ENCODE measurements at places on chromosomes 12 and 14. TPM values are rescaled to one million over a fixed set of nuclear protein-coding genes. Genes with fewer than 3 reads are reported as not detected.

DNA sequence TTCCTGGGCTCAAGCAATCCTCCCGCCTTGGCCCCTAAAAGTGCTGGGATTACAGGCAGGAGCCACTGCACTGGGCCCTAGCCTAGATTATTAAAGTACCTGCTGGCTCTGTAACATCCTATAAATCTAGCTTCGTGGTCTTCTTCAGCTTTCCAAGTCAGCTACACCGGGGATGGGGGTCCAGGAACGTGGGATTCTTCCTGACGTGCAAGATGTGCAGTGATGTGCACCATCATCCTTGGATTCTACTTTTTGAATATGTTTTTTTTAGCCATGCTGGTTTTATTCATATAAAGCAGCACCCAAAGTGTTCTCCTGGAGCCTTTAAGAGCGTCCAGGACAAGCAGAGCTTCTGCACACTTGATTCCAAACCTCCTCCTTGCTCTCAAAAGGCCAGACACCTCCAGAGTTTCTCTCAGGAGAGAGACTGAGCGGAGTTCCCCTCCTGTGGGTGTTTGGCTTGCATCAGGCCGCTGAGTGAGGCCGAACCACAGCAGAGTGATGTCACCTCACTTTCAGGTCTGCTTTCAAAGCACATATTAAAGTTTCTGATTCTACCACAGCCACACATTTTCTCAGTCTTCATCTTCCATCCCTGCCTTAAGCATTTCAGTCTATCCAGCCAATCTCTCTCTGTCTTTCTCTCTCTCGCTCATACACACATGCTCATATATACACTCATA lies 33.4 kb downstream of the VCPKMT start:
- no peak for DNase-seq

DNA sequence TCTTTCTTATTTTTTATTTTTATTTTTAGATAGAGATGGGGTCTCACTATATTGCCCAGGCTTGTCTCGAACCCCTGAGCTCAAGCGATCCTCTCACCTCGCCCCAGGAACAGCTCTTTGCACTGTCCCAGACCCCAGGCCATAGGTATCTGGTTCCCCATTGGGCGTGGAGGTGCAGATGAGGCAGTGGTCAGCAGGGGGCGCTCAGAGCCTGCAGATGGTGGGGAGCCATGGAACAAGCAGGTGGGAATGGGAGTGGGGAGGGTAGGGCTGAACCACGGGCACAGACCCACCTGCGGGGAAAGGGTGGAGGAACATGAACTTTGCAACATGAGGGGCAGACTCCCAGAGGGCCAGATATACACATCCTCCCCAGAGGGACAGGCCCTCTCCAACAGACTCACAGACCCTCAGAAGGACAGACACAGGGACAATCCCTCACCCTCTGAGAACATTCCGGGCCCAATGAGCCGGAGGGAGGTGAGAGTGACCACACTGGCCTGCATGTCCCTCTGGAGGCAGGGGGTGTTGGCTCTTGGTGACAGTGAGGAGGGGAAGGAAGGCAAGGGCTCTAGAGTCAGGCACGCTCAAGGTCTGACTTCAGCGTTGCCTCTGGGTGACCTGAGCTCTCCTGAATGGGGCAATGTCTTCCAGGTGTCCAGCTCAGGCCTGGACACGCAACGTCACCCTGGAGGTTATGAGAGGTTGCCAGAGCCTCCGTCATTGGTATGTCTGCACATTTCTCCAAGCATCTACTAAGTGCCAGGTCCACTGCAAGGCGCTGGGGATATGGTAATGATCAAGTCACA lies 34.9 kb downstream of the KRT80 start:
- peak; percentile 77 for DNase-seq

DNA sequence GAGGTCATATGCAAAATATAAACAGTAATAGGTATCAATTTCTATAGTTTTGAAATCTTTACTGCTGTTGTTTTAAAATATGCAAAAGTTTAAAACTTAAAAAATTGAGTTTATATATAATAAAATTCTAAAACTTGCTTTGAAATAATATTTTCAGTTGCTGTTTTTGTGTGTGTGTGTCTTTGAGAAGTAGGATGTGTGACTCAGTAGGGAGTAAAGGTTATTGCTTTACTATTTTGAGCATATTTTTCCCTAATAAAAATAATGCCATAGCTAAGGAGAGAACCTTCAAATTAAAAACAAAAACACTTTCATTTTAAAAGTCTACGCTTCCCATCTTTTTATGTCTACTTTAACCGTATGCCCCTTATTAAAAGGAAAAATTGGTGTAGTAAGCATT lies 238.1 kb downstream of the FBXL14 start:
- no peak for DNase-seq

RABGGTA gene
- total RNA-seq: 23.9 TPM

ENO2 gene
- 16.5 TPM for total RNA-seq

GRCh38 chr14:89466944-89467343 lies 49.9 kb upstream of the FOXN3 start:
- no peak for DNase-seq

DHRS1 gene
- total RNA-seq: 0.82 TPM

ZNF84 gene
- total RNA-seq: 27.2 TPM

SLC10A1 gene
- total RNA-seq: not detected

RTL1 gene
- total RNA-seq: not detected

C12orf54 gene
- not detected for total RNA-seq

- DNase-seq: no peak
Measured at GRCh38 chr12:80241576-80242273, 142.4 kb downstream of the OTOGL start.

GRCh38 chr12:89353823-89354611 lies 1.7 kb upstream of the DUSP6 start:
- peak; percentile 62 for DNase-seq

DNA sequence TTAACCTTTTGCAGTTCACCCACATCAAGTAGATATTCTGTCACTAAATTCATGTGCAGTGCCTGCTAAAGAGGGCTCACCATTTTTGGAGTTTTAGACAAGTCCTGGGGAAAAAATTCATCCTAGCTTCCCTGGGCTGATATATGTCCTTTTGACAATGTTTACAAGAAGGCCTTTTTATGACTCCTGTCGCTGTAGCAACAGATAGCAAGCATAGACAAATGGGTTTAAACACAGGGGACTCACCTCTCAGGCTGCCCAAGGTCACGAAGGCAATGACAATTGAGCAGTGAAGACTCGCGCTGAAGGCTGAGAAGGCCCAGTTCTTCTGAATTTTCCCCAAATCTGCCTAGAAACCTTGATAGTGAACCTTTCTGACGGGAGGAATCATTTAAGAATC lies 150.7 kb upstream of the CPM start:
- no peak for DNase-seq

GRCh38 chr12:113347-113746 lies 46.8 kb downstream of the IQSEC3 start:
- DNase-seq: no peak

- no peak for DNase-seq
Measured at GRCh38 chr12:41652981-41653380, 464.9 kb downstream of the PDZRN4 start.

DNA sequence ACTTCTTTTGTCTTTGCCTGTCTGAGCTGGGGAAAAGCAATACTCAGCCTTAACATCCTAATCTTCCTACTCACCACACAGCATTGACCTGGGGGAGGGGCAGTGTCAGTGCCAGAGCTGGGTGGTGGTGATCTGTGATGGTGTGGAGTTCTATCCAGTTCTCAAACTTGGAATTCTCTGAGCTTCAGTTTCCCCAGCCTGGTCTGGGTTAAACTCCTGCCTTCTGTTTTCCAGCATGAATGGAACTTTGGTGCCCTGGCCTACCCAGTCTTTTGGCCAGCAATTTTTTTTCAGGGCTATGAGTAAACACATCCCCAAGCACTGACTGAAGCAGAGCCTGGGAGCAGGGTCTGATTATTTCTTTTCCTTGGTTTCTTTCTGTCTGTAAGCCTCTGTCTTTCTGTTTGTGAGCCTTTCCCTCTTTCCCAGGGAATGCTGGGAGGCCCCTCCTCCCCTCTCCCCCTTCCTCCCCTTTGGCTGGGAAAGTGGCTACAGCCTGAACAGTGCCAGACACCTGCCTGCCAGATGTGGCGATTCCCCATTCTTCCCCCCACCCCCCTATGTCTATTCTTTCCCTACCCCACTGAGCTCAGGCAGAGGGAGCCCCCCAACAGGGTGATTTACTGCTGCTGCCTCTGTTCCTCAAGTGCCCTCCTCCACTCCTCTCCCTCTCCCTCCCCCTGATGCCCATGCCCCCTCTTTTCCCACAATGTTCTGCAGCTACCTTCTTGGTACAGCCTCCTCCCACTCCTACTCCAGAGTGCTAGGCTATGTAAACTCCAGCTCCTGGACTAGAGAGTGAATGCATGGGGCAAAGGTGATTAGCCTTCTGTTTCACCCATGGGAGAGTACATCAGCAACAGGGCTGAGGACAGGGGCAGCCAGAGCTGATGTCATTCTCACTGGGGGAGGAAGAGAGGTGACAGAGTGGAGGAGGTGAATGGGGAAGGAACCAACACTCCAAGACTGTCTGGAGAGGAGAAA lies 11.1 kb downstream of the GPR84 start:
- no peak for DNase-seq

DNA sequence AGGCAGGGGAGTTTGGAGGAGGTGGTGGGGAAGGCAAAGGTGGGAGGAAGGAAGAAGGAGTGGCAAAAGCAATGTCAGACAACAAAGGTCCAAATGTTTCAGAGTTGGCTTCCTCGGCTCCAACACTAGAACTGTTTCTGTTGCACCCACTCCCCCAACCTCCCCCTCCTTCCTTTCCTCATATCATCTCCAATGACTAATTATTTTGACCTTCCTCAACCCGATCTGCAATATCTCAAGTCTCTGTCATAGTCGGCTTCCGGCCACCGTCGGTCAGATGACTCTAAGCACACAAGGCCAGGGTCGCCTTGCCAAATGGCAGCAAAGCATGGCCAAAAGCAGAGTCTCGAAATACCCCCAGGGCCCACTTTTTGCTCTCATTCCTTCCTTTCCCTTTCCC lies 637.0 kb upstream of the TBX3 start:
- DNase-seq: no peak

KRT78 gene
- total RNA-seq: not detected

C12orf56 gene
- total RNA-seq: 0.19 TPM

GRCh38 chr14:63726499-63726898 lies 1.4 kb downstream of the SGPP1 start:
- no peak for DNase-seq

NKX2-1 gene
- total RNA-seq: not detected

All from SK-MEL-5 (cell line).